ENCODE measurements at places on chromosomes 4 and X.

- DNase-seq, result no peak
Measured at GRCh38 chrX:119194621-119195020, 41.5 kb upstream of the PGRMC1 start.

GRCh38 chr4:171308661-171309060 is 504.5 kb upstream of the GALNTL6 start:
- no peak for DNase-seq

DNA sequence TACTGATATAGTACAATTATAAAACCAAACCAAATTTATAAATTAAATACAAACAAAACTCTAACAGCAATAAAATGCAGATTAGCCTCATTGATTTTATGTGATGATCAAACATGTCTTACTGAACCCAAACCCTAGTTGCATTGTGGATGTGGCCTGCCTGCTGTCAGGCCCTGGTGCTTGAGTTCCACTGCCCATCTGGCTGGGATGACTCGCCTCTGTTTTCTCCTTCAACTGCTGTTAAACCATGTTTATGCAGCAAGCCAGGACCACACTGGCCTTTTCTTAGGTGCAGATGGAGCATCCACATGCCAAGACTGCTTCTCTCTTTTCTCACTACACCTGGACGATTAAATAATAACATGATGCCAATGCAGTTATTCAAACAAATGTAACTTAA is 22.6 kb downstream of the NAP1L5 start:
- no peak for DNase-seq

- DNase-seq, result no peak
Measured at GRCh38 chr4:8830611-8831200, 40.9 kb downstream of the HMX1 start.

GRCh38 chr4:41713768-41714167 is 34.8 kb downstream of the PHOX2B start:
- DNase-seq, result no peak

DNA sequence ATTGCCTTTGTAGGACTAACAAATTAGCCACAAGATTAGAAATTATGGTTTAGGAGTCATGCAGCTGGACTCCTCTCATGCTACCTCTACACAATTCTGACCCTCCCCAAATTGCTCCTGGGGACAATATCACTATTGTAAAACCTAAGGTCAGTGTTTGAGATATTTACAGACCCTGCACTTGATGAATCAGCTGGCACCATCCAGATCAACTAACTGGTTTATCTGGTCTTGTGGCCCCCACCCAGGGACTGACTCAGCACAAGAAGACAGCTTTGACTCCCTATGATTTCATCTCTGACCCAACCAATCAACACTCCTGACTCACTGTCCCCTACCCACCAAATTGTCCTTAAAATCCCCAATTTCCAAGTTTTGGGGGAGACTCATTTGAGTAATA is 192.4 kb downstream of the STPG2 start:
- no peak for DNase-seq

DNA sequence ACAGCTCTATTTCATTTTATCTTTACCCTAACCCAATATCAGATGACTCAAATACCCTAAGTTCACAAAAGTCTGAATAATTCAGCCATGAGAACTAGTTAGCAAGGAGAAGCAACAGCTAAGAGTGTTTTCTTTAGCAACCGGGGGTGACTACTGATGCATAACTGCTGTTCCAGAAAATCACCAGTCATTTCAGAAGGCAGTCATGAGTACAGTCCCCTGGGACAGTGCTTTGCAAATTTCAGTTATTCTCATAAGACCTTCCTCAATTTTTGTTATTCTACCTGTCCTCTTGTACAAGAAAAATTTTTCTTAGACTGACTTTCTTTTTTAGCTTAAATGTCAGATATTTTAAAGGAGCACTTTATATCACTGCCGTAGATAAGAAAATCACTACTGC is 16.4 kb downstream of the BANK1 start:
- peak; percentile 95 for DNase-seq

- DNase-seq, result peak; percentile 52
Measured at GRCh38 chrX:40006106-40007017, 91.4 kb downstream of the BCOR start.

- no peak for DNase-seq
Measured at GRCh38 chrX:45619290-45619689, 418.6 kb upstream of the DIPK2B start.

DNA sequence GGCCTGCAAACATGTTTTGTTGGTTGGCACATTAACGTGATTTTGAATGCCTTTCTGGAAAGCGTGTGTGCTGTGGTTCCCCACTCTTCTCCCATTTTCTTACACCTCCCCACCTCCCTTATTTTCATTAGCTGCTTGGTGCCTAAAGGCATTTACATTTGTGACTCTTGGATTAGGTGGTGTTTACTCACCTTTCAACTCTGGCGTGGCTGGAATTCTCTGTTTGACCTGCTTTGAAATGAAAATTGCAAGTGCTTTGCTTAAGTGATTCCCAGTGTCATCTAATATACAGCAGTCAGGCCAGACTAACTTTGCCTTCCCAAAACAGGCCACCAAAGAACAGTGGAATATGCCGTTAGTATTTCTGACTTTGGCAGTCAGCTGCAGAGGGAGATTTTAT is 80.5 kb downstream of the NHSL2 start:
- no peak for DNase-seq

GRCh38 chrX:110015032-110015431 is 12.1 kb downstream of the TMEM164 start:
- no peak for DNase-seq

DNA sequence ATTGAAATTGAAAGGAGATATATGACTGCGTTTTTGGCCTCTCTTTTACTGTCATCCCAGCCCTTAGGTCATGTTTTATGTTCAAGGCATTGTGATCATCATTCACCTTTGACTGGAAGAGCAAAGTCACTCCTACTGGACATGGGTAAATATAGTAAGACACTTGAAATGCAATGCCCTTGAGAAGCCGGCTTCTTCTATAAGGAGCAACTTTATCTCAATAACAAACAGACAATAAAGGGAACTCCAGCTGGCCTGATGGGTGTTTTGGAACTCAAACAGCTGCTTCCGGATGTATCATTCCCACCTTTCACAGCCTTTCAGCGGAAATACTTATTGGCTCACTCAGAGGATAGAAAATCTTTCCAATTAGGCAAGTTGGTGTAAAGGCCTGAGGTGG is 65.1 kb upstream of the C4orf54 start:
- no peak for DNase-seq

DNA sequence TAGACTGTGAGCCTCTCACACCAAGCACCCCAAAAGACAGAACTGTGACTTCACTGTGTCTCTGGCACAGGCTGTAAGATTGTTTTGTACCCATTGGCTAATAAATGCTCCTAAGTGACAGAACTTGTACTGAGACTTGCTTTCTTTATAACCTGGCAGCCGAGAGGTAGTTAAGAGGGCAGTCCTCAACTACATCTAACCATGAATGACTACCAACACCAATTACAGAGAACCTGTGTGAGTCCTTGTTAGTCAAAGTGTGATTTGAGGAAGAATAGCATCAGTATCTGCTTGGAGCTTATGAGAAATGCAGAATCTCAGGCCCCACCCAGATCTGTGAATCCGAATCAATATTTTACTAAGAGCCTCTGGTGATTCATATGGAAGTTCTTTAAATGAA is 154.0 kb upstream of the FTHL17 start:
- no peak for DNase-seq

GRCh38 chrX:112812741-112813140 is 27.9 kb downstream of the AMOT start:
- DNase-seq, result no peak

- peak; percentile 63 for DNase-seq
Measured at GRCh38 chrX:154714925-154715324, 36.0 kb downstream of the GAB3 start.

DNA sequence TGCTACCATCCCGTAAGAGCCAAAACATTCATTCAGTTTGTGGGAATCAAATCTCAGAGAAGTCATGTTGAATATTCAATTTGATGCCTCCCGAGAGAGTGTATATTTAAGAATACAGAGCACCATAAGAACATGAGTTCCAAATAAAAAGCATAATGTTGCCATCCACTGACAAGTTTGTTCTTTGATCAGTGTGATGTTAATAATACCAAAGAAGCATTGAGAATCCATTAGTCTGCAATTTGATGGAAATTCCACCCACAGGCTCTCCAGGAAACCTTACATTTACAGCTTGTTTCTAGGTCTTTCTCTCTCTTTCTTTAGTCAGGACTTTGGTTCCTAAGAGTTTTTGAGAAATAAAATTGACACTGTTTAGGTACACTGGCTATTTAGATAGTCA is 200.6 kb upstream of the SFRP2 start:
- no peak for DNase-seq

GRCh38 chr4:52234561-52235440 is 183.7 kb downstream of the SPATA18 start:
- no peak for DNase-seq

DNA sequence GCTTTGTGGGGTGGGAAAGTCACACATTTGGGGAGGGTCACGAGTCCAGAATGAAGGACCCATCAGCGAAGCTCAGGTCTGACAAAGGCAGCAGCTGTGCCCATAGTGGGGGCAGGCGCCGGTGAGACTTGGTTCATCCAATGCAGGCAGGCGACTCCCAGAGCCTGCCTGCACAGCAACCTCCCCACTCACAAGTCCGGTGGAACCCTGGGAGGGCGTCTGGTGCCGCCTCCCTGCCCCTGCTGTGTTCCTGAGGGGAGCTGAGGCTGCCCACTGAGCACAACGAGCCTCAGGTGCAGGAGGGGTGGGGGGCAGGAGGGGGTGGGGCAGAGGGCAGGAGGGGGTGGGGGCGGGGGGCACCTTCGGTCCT is 13.7 kb downstream of the LRPAP1 start:
- DNase-seq, result no peak

DNA sequence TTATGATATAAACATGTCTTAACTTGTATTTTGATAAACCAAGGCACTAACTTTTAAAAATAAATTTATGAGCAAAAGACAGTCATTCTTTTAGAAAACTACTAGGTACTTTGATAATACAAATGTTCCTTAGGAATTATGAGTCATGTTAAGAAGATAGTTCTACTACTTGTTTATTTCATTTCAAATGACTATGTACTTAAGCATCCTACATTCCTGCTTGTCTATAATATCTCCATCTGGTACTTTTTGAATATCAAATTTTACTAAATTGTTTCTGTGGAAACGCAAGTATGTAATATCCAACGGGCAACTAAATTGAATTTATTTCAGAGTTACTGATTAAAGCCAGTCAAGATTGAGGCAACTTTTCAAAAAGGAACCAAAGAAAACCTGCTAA is 61.8 kb downstream of the CAMK2D start:
- DNase-seq, result no peak

DNA sequence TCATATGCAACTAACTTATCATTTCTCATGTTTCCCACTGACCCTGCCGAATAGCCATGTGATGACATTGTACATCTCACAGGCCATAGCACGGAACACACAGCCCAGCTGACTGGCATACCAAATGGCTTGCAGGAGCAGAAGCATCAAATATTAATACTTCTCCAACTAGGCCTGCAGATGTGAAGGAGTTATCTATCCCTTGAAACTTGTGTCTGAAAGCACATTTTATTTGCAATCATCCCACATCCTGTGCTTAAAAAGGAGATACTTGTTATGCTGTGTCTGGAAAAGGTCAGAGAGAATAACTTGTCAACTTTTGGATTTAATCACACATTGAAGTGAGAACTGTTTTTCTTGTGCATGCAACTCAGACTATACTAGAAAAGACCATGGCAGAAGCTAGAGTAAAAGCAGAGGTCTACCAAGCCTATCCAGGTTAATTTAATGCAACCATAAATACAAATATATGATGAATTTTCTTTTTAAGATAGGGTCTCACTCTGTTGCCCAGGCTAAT is 100.4 kb downstream of the IRF2 start:
- DNase-seq, result no peak

GRCh38 chr4:108746511-108746910 is 16.3 kb downstream of the ETNPPL start:
- DNase-seq, result no peak

DNA sequence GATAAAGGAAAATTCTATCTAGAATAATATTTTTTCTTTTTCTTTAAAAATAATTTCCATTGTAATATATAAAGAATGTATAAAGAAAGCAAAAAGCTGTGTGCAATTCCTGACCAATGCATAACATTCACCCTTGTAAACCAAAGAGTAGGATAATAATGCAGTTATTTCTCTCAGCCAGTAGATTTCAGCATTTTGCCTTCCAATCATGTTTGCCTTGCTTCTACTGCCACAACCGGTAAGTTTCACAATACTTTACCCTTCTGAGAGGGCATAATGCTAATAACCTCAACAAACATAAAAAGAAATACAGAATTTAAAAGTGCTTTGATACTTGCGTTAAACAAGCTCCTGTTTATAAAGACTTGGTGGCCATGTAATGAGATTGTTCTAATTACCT is 59.9 kb downstream of the CHIC2 start:
- DNase-seq, result no peak

DNA sequence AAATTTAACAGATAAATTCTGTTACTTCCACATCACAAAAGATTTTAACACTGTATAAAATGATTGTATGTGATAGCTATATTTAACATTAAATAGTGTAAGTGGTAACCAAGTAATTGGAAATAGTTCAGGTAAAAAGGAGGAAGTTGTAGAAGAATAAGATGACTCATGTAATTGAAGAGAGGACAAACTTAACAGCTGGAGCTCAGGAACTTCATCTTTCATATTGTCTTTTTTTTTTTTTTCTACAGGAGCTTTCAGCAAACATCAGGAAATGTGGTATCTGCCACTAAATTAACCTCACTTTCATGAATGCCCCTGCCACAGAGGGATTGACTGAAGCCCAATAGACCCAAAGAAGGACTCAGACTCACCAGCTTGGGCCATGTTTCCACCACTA is 188.4 kb upstream of the VEGFC start:
- no peak for DNase-seq

GRCh38 chr4:70927502-70928137 is 25.5 kb downstream of the MOB1B start:
- DNase-seq, result peak; percentile 72

- DNase-seq, result no peak
Measured at GRCh38 chr4:7880683-7881082, 59.0 kb downstream of the AFAP1 start.

- no peak for DNase-seq
Measured at GRCh38 chrX:39169976-39170375, 368.7 kb downstream of the MID1IP1 start.

DNA sequence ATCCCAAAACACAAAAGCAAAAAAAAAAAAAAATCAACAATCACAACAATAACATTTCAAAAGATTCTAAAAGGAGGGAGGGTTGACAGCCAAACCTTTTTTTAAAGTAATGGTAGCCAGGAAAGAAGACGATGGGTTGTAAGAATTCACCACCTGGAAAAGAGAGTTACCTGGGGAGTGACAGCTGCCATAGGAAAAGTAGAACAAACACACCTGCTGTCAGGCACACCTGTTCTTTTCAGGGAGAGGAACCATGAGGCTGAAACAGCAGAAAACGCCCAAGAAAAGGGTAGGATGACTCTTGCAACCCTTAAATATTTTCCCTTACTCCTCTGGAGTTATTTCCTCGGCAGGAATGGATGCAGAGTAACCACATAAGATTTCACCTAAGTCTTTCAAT is 388.4 kb upstream of the TEX13C start:
- no peak for DNase-seq

GRCh38 chr4:8350841-8351461 is 81.4 kb downstream of the HTRA3 start:
- no peak for DNase-seq

Data from B cell (primary cell).